Activated CD8-positive, alpha-beta memory T cell treated with anti-CD3 and anti-CD28 coated beads for 48 hours (primary cell): ENCODE measurements at places on chromosomes 4 and X.

DNA sequence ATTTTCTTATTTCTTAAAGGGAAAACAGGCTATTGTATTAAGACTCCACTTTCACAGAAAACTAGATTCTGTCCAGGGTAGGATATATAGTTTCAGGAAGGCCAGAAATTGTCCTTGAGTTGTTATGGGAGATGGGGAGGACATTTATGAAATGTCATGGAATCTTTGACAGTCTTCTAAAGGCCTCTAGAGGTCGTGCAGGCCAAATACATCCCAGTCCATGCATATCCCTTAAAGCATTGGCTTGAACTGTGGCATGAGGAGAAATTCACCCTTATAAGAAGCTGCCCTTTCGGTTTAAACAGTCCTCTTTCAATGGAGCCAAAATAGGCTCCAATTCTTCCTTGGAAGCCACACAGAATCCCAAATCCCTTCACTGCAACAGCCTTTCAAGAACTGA is 183.6 kb upstream of the NOCT start:
- no peak for DNase-seq

DNA sequence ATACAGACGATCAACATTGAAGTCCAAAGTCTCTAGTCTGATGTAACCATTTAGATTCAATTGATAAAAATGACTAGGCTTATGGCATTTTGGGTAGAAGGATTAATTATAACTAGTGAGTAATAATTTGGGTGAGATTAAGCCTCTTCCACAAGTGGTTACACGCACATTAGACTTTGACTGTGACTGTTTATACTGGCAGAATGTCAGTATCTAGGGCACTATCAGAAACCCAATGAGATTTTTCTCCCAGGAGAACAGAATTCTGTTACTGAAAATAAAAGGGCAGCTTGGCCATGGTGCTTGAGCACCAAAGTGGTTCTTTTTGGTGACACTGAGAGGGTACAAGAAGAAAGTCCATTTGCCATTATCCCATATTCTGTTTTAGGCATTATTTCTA is 3.3 kb downstream of the PLS3 start:
- no peak for DNase-seq

GRCh38 chr4:187633245-187633644 is 362.3 kb upstream of the ZFP42 start:
- no peak for DNase-seq

DNA sequence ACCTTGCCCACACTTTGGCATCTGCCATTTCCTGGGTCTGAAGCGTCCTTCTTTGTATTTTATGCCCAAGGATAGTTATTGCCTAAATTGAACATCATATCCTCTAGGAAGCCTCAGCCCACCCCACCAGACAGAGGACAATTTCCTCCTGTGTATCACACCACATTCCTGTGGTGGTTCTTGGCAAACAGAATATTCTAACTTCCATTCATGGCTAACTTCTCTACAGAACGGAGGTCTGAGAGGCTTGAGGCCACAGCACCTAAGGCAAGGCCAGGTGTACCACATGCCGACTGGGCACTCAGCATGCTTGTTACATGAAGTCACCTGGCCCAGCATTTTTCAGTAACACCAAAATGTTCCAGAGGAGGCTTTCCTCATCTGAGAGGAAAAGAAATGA is 42.4 kb downstream of the CD99L2 start:
- DNase-seq, result no peak

- no peak for DNase-seq
These were observed 585.7 kb upstream of the PABPC4L start for GRCh38 chr4:134787315-134787714.

DNA sequence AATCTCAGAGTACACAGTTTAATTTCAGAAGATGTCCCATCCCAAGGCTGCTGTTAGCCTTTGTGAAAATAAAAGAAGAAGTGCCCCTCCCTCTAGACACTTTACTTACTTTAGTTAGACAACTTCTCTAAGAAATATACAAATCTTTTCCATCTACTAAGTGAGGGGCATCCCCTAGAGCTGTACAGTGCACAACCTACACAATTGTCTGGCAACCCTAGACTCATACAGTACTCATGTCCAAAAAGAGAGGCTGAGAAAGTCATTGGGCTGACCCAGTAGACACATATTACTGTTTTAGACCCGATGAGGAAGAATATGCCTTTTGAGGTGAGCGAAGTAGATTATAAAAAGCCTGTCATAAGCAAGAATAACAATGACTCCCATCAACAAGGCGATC is 297.6 kb downstream of the IDS start:
- no peak for DNase-seq

- DNase-seq, result no peak
These were observed 1.0 kb upstream of the UGT8 start for GRCh38 chr4:114597410-114598115.
